Small intestine (tissue), 16 donors: ENCODE measurements at places on chromosomes 11 and 22. TPM values are rescaled to one million over a fixed set of nuclear protein-coding genes. Genes with fewer than 3 reads are reported as not detected.

DNA sequence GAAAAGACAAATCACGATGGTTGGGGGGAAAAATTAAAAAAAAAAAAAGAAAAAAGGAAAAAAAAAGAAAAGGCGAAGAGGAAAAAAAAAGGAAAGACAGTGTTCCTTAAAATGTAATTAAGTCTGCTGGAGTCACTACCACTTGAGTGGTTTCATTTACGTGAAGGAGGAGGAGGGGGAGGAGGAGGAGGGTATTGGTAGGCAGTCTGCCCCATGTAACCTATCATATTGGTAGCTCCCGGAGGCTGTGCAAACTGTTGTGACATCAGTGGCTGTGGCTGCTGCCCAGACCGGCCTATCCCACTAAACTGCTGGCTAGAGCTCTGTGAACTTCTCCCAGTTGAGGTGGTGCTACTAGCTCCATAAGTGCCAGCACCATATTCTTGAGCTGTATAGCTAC is 17.9 kb downstream of the KDELR3 start:
- DNase-seq = no peak

DNA sequence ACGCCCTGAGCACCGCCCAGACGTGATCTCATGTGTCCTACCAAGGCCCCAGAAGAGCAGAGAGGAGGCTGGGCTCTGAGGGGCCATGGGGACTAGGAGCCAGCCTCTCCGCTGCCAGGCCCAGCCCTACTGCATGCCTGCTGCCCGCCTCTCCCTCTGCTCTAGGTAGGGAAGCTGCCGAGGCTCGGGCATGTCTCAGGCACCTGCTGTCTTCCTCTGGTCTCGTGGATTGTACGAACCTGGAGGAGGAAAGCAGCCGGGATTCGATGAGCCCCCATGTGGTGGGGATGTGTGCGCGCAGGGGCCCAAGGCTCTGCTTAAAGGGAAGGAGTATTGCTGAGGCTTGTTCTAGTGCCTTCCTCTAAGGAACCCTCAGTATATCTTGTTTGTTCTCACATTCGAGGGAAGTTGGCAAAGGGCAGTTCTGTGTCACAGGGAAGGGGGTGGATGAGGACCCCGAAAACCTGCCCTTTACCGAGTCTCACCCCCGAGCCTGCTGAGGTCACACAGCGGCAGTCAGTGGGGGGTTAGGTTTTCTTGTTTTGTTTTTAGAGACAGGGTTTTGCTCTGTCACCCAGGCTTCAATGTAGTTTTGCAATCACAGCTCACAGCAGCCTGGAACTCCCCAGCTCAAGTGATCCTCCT is 21.2 kb downstream of the DAGLA start:
- DNase-seq = peak; percentile 60

DNA sequence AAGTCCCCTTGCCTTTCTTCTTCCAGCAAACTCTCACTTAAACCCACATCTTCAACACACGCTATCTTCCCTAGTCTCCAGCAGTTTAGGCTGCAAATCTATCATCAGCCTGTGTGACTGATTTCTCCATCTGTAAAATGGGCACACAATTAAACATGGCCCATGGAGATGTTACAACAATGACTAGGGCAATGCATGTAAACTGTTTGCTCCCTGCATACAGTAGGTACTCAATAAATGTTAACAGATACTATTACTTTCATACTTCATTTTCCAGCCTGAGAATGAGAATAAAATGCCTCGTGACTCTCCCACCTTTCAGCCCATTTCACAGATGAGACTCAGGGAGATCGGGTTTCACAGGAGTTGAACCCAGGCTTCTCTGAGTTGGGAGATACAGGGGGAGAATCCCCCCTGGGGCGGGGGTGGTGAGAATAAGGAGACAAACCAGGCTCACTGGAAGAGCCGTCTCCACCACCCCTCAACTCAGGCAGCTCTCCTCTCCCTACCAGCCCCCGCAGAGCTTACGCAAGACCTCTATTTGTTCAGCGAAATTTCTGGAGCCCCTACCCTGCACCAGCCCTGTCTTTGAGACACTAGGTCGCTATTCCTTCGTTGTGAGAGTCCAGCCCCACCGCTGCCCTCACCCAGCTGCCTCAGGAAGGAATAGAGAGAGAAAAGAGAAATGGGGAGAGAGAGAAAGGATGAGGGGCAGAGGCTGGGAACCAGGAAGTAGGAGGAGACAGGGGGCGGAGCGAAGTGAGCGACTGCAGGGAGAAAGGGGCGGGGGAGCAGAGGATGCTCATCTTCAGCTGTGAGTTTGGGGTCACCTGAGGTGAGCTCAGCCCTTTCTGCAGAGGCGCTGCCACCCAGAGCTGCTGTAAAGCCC is 42.1 kb upstream of the KLHL35 start:
- peak; percentile 43 for DNase-seq

DNA sequence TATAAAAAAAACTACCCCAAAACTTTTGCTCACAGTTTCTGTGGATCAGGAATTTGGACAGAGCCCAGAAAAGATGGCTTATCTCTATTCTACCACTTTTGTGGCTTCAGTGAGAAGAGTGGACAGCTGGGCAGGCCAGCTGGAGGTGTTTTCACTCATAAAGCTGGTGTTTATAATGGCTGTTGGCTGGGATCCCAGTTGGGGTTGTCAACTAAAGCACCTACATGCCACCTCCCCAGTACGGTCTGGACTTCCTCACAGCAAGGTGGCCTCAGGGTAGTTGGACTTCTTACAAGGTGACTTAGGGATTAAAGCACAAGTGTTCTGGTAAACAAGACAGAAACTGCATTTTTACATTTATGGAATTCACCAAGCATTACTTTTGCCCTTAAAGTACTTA is 171.0 kb downstream of the NELL1 start:
- peak; percentile 2 for DNase-seq

GRCh38 chr11:17887779-17888178 is 125.1 kb downstream of the SERGEF start:
- DNase-seq = no peak

DNA sequence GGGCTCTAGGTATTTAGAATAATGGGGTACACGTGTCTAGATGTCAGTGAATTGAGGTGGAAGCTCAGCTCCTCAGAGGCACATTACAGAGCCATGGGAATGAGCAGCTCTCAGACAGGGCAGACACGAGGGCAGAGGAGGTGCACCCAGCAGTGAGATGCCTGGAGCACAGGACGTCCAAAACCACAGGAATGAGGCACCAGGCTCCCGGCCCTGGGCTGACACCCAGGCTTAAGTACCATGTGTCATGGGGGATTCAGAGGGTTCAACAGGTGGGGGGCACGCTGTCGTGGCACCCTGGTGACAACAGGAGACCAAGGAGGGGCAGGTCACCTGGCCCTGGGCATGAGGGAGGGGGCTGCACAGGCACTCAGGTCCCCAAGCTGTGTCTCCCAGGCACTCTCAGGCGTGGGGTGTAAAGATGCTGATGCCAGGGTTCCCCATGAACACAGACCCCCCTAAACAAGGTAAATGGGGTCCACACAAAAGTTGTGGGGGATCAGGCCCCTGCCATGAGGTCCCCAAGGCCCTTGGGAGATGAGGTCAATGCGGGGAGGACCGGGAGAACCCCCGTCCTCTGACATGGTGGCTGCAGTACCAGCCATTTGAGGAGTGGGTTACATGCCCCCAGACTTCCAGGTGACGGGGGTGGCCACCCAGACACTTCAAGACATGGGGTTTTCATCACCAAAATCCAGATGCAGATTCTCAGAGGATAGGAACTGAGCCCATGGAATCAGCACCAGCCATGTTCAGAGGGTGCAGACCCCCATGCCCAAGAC is 5.6 kb upstream of the SYT8 start:
- DNase-seq = no peak

DNA sequence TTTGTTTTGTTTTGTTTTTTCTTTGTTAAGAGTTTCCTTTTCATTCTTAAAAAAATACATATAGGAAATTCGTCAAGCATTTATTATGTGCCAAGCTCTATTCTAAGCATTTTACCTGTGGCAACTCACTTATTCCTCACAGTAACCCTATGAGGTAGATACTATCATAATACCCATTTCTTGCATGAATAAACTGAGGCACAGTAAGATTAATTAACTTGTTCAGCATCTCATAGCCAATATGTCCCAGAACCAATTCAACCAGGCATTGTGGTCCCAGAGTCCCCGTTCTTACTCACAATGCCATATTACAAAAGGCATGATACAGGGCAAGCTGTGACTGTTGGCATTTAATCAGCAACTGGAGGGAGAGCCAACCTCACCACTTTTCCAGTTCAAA is 83.7 kb downstream of the RAB30 start:
- DNase-seq = no peak

DNA sequence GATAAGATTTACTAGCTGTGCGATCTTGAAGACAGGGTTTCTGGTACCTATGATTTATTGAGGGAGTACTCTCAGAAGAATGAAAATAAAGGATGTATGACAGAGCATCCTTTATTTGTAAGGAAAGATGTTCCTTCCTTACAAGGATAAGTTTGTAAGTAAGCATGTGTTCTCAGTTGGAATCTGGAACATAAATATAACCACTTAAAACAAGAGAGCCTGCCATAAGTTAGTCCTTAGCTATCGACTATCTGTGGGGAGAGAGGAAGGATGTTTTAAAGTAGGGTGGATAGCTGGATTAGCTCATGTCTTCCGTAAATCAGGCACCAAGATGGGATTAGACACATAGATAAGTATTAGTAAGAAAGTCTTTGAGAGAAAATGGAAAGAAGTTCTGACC is 192.6 kb upstream of the CARD18 start:
- no peak for DNase-seq

GRCh38 chr11:101582236-101582988 is 1.4 kb downstream of the TRPC6 start:
- DNase-seq = peak; percentile 11

DNA sequence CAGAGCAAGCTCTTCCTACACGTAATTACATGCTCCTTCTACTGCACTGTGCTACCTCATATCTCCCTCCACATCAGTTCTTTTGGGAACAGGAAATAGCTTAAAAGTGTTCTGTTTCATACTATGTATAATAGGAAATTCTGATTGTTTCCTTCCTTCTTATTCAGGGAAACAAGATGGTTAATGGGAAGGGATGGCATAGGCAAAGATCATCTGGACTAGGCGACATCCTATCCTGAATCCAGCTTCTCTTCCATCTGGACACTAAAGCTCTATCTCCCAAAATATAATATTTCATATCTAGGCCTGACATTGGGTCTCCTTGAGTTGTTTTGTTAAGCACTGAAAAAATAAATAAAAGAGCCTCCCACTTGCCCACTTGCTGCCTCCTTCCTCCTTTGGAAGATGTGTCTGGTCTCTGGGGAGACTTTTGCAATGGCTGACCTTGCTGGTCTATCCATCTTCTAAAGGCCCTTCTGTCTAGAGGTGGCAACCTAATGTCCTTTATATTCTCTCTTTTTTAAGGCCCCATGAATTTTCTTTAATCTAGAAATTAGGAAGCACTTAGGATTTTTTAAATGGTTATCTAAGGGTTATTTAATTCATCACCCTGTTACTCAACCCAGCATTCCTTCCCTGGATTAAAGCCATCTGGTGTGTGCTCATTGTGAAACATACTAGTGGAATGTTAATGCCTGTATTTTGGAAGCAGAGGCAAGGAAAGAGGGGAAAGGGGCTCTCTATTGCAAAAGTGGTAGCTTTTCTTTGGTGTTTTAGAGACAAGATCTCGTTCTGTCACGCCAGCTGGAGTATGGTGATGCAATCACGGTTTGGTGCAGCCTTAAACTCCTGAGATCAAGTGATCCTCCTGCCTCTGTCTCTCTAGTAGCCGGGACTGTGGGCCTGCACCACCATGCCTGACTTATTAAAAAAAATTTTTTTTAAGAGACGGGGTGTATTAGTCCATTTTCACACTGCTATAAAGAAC is 20.6 kb downstream of the CLMP start:
- DNase-seq = no peak

- DNase-seq = no peak
Measured at GRCh38 chr11:75286826-75287465, 46.4 kb downstream of the TPBGL start.

DNA sequence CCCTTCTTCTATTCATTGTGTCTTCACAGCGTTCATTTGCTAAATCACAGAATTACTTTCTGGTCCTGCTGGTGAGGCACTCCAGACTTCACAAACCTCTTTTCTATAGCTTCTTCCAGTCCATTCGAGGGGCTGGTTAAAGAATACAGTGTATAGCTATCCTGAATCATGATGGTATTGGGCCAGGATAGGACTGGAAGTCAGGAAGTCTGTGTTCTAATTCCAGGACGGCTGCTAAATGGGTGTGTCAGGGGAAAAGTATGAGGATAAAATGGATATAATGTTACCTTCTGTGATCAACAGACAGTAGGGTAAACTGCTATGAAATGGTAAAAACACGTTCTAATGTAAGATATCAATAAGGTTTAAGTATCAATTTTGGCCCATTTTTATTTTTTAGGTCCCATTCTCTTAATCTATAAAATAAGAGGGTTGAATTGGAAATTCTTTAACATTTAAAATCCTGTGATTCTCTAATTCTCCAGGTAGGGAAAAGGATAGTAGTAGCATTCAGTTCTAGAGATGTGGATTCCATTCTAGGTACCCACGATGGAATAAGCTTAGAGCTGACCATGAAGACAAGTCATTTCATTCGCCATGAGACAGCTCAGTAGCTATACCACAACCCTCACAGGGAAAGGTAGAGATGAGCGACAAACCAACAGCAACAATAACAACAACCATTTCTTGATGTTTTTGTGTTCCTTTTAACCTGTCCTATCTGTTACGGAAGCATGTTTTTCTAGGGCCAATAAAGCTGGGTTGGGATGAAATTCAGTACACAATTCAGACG is 96.1 kb downstream of the SLC1A2 start:
- no peak for DNase-seq

GRCh38 chr11:19906126-19906525 is 193.5 kb downstream of the NAV2 start:
- no peak for DNase-seq

DNA sequence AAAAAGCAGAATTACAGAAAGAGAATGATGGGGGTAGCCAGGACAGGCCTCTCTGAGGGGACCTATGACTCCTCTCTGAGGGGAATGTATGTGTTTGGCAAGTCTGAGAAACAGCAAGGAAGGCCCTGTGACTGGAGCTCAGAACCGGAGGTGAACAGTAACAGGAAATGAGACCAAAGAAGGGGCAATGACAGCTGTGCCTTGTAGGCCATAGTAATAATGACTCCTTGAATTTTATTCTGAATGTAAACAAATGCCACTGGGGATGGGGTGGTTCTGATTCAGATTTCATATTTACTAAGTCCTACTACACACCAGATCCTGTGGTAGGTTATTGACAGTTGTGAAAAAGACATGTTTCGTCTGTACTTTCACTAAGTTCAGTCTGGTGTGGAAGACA is 52.8 kb upstream of the APOA1 start:
- DNase-seq = peak; percentile 12

GRCh38 chr11:83265331-83265730 is 20.8 kb downstream of the CCDC90B start:
- DNase-seq = no peak

GRCh38 chr11:101321222-101321621 is 191.6 kb upstream of the PGR start:
- no peak for DNase-seq

- DNase-seq = no peak
Measured at GRCh38 chr11:11000579-11001283, 142.9 kb upstream of the ZBED5 start.

GRCh38 chr22:44051358-44051757 is 27.3 kb downstream of the PARVB start:
- no peak for DNase-seq

Gene NPAT
- polyA plus RNA-seq = 13.8 TPM

Gene SLC17A6
- not detected for polyA plus RNA-seq

Gene APOBEC3B
- 5.8 TPM for polyA plus RNA-seq

Gene CASP5
- polyA plus RNA-seq = 4.7 TPM

Gene FZD4
- 12.2 TPM for polyA plus RNA-seq

Gene OR10G4
- polyA plus RNA-seq = not detected

Gene AMBRA1
- 22.2 TPM for polyA plus RNA-seq

Gene GLYATL2
- polyA plus RNA-seq = 0.04 TPM

Gene SYCE3
- not detected for polyA plus RNA-seq

Gene ESAM
- polyA plus RNA-seq = 38.3 TPM

Gene PTDSS2
- 10.5 TPM for polyA plus RNA-seq

Gene CLMP
- polyA plus RNA-seq = 0.22 TPM
